ENCODE measurements at places on chromosomes 11 and 22.

- no peak for DNase-seq
These were observed 10.3 kb downstream of the MRGPRG start for GRCh38 chr11:3208272-3208671.

DNA sequence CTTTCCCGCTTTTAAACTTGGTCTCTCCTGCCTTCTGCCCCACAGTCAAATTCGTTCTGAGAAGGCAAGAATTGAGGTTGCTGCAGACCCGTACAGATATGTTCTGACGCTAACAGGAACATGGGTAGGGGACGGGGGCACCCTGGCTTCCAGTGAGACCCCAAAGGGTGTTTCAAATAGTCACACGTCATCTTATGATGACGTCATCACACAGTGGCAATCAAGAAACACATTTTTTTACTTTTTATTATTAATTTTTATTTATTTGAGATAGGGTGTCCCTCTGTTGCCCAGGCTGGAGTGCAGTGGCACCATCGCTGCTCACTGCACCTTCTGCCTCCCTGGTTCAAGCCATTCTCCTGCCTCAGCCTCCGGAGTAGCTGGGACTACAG, 22.9 kb upstream of the TESMIN start:
- DNase-seq, result no peak

GRCh38 chr11:1005928-1006327, 30.6 kb downstream of the MUC6 start:
- no peak for DNase-seq

DNA sequence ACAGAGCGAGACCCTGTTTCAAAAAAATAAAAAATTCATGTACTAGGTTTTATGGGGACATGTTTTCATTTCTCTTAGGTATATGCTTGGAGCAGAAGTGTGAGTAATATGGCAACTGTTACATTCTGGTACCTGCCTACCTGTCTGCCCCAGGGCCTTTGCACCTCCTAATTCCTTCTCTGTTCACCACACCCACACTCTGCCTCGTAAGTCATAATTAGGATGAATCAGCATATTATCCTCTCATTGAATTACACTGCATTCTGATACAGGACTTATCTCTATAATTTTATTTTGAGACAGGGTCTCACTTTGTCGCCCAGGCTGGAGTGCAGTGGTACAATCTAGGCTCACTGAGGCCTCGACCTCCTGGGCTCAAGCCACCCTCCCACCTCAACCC, 3.1 kb upstream of the RAPSN start:
- DNase-seq, result no peak

DNA sequence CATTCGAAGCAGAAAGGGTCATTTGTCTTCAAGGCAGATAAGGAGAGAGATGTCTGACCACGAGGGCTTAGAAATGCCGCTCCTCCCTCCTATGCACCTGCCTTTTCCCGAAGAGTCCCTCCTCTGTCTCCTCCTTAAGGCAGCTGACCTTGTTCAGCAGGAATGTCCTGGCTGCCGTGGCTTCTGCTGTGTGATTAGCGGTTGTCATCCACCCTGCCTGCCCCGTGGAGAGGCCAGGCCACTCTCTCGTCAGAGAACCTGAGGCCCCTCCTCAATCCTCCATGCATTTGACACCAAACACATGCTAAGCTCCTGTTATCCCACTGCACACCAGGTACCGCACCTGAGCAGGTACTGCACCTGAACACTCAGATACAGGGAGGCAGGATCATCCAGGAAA, 834.6 kb downstream of the TBC1D22A start:
- no peak for DNase-seq

GRCh38 chr11:61827571-61828378, at the start of gene FADS2:
TSS of gene FADS2 (plus strand) at chr11:61828300. CDS start at chr11:61828391, 91 bp downstream.
- DNase-seq, result peak; percentile 77

DNA sequence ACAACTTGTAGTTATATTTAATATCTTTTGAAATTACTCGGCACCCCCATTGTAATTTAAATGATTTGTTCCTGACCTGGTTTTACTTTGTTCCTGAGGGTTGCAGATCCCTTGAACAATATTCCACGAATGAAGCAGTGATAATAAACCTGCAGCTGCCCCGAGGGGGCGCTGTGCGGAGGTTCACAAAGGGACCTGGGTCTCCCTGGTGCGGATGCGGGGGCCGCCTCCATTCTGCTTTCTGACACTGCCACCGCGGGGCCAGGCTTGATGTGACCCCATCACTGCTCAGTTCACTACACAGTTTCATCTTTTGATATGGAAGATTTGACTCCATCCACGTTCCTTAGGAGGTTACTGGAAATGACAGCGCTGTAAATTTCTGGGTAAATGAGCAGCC, 62.9 kb upstream of the PRODH start:
- DNase-seq, result no peak

GRCh38 chr11:88680806-88681205, 343.3 kb upstream of the CTSC start:
- no peak for DNase-seq

- no peak for DNase-seq
These were observed 18.1 kb downstream of the P2RX3 start for GRCh38 chr11:57356268-57356667.

DNA sequence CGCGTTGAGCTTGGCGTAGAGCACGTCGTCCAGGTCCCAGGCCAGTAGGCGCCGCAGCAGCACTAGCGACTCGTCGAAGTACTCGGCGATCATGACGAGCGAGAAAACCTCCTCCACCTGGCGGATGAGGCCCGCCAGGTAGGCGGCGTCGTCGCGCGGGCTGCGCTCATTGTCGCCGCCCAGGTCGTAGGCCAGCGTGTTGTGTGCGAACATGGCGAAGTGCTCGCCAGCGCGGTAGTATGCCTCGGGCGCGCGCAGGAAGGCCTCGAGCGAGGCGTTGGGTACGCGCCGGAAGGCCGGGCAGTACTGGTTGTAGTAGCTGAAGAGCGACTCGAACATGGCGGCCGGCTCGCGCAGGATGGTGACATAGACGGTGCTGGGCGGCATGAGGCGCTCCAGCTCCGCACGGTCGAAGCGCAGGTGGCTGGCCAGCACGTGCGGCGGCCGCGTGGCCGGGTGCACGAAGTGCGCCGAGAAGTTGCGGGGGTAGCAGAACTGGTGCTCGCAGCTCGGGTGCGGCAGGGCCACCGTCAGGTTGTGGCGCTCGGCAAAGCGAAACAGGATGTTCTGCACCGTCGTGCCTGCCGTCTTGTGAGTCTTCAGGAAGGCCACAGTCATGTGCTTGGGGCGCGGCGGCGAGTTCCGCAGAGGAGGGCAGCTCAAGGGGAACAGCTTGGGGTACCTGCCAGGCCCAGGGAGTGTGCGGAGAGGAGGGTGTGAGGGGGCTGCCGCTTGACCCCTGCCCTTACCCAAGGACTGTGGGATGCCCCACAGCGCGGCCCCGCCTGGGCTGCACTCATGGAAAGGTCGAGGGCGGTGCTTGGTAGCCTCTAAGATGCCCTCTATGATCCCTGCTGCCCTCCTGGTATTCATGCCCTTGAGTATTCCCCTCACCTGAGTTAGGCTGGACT, 5.7 kb downstream of the GAL3ST3 start:
- DNase-seq, result no peak

DNA sequence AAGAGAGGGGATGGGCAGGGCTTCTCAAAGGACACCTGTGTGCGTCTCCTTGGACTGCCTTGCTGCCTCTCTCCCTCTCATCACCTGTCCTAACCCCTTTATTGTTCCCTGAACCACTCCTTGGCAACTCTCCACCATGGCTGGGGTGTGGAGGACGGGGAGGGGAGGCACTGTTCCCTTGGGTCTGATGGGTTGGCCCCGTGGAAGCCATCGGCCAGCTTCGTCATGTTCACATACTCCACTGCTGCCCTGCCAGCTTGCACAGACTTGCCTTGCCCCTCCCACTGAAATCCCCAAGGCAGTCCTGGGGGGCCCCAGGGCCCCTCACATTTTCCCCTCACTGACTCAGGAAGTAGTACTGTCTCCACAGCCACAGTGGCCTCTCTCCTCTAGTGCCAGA, 36.1 kb upstream of the LRRC32 start:
- no peak for DNase-seq

GRCh38 chr11:84558085-84558905, 1068.8 kb downstream of the DLG2 start:
- DNase-seq, result no peak

DNA sequence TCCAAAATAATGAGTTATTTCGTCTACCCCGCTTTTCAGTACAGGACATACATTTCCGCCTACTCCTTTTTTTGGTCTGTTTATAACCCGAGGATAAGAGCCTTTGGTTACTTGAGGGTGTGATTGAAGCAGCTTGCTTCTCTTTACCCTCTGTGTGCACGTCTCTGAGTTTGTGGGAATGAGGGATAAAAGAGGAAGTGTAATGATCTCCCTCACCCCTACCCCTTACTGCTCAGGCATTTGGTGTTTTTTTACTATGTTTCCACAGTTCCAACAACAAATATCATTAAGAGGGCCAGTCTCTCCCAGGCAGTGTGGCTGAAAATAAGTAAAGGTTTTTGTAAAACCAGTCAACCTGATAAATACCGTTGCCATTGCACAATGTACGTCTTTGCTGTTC, 83.2 kb upstream of the GAL start:
- no peak for DNase-seq

DNA sequence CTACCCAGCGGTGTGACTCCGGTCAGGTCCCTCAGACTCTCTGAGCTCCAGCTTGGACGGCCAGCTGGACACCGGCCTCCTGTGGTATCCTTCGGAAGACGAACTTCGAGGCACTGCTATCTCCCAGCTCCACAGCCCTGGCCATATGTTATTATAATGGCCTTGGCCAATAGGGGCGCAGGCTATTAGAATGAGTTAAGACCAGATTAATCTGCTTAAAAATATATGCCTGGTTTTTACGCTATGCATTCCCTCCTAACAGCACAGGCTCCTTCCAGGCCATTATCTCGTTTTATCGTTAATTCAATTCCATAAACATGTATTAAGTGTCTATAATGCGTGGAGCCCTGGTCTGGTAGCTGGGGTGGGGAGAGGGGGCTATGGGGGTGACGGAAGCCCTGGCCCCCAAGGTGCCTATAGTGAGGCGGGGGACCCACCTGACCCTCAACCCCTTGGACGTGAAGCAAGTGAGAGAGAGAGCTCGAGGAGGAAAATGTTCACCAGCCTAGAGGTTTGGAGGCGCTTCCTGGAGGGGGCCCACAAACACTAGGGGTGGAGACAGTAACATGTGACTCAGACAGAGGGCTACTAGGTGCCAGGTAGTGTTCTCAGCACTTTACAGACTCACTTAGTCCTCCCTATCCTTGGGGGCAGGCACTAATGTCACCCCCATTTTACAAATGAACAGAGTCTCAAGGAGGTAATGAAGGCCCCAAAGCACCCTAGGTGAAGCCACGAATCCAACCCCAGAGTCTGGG, 37.5 kb upstream of the TCF20 start:
- no peak for DNase-seq

GRCh38 chr11:87934182-87934581, 241.1 kb downstream of the RAB38 start:
- DNase-seq, result no peak

DNA sequence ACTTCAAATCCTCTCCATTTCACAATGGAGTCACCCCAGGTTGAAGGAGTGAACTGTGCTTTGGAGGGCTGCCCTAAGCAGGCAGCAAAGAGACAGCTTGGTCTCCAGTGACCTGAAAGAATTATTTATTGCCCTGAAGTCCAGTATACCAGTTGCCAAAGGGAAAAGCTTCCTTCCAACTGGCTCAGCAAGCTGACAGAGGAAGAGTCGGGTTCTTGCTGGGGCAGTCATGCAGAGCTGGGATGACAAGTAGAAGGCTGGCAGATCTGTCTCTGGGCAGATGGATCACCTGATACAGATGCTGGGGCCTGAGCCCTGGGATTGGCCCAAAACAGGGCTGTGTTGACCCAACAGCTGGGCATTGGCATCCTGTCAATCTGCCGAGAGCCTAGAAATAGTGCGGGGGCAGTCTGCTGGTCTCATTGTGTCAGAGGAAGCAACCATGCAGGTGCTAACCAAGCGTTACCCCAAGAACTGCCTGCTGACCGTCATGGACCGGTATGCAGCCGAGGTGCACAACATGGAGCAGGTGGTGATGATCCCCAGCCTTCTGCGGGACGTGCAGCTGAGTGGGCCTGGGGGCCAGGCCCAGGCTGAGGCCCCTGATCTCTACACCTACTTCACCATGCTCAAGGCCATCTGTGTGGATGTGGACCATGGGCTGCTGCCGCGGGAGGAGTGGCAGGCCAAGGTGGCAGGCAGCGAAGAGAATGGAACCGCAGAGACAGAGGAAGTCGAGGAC, at the start of gene THRSP:
Gene THRSP, plus strand, starts transcription at position 422 of the 742 bp plus-strand sequence. Its CDS starts 21 bp downstream, at position 443.
- DNase-seq, result no peak

DNA sequence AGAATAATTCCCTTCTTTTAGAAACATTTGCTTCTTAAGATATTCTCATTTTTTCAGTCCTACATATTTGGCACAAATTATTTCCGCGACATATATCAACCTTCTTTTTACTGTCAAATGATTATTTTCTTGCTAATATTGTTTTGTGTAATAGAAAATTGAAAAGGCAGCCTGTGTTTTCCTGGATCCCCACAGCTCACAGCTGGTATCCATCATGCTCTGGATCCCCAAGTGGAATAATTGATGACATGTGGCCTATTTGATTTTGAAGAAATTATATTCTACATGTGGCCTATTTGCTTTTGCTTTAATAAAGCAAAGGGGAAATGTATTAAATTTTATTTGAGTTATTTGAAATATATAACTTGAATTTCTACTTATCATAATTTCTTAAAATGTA, 199.4 kb upstream of the LUZP2 start:
- no peak for DNase-seq

- DNase-seq, result no peak
These were observed 35.1 kb downstream of the CSF2RB start for GRCh38 chr22:36948273-36949225.

- DNase-seq, result no peak
These were observed 160.2 kb downstream of the KIRREL3 start for GRCh38 chr11:126840201-126840886.

DNA sequence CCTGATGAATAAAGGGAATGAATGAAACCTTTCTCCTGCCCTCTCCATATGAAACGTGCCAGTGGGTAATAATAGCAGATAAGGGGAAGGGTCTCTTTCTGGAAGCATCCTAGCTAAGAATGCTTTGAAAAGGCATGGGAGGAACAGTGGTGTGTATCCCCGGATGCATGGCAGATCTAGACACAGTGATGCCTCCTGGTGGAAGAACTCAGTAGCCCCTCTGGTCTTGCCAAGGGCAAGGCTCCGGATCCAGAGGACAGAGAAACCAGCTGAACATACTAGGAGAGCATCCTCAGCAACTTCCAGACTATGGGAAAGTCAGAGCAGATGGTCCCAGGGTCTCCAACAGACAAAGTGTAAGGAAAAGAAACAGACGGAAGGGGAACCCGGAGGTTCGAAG, 6.4 kb downstream of the BAIAP2L2 start:
- DNase-seq, result no peak

GRCh38 chr22:42324990-42325710, 54.7 kb upstream of the TCF20 start:
- peak; percentile 53 for DNase-seq

DNA sequence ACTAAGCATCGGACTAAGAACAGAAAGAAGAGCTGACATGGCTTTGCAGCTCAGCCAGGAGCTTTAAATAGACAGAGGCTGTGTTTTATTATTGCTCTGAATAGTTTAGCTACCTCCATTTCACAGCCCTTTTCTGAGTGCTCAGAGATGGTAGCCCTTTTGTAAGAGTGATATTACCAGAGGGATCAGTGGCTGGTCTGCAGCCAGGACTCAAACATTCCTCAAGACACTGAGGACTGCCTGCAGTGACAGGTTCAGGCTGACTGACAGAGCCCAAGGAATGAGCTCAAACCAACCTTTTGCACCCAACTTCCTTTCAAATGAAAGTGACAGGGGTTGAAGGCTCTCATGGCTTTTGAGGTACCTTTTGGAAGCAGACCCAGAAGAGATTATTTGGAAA, 189.0 kb downstream of the DDX10 start:
- no peak for DNase-seq
